ENCODE measurements at places on chromosomes 12 and 14. TPM values are rescaled to one million over a fixed set of nuclear protein-coding genes. Genes with fewer than 3 reads are reported as not detected.

The ADCY4 gene
- 18.1 TPM for total RNA-seq

GRCh38 chr14:104931771-104932675 lies 7.3 kb downstream of the PLD4 start:
- DNase-seq: no peak

DNA sequence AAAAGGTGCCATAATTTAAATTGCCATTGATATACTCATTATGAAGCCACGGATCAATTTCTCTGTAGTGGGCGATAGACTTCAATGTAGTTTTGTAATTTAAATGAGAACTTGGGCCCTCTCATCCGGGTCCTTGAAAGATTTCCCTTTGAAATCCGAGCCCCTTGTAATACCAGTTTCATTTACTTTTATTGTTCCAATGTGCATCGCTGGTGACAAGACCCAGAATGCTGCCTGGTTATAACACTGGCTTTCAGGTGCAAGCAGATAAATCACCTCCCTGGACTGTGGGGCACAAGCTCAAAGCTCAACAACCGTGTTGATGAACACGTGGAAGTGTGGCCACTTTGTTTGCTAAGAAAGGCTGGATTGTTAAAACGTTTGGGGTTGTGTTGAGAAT lies 68.9 kb upstream of the FZD10 start:
- DNase-seq: no peak

The BEST3 gene
- total RNA-seq: not detected

The ATN1 gene
- 16.4 TPM for total RNA-seq

DNA sequence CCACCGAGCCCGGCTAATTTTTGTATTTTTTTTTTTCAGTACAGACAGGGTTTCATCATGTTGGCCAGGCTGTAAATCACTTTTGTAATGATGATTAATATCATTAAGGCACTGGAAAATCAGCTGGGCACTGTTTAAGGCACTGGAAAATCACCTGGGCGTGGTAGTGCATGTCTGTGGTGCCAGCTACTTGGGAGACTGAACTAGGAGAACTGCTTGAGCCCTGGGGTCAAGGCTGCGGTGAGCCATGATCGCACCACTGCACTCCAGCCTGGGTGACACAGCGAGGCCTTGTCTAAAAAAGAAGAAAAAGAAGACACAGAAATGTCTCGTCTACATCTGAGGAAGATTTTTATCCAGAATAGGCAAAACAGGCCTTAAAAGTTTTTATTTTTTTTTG lies 12.7 kb downstream of the SLC11A2 start:
- no peak for DNase-seq

The GZMB gene
- total RNA-seq: not detected

GRCh38 chr14:99673305-99674063 lies 10.6 kb upstream of the CYP46A1 start:
- DNase-seq: no peak

DNA sequence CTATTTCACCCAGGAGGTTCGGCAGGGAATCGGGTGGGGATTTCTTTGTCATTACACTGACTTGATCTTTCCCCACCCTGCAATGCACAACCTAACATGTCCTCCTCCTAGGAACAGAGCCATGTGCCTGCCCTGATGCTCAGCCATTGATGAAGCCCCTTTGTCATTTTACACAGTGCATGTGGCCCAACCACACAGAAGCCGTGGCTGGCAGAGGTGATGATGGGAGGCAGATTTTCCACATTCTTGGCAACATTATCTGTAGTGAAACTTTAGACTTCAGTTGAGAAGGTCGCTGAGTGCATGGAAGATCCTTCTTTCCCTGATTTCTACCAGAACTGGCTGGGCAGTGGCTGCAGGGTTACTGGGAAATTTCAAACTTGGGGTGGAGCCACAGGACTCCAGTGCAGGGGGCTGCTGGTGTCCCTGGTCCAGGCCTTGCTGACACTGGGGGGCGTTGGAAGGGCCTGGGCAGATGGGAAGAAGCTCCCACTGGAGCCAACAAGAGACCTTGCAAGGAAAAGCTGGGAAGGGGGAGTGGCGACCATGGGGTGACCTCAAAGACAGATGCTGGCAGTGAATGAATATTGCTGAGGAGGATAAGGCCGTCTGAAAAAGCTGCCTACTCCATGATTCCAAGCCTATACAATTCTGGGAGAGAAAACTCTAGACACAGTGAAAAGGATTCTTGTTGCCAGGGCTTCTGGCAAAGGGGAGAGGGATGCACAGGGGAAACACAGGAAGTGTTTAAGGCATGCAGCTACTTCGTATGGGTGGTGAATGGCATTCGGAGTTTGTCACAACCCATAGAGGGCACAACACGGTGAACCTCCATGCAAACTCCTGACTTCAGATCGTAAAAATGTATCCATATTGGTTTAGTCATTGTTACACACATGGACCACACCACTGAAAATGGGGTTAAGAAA lies 41.8 kb upstream of the P2RX7 start:
- DNase-seq: no peak

The HOXC11 gene
- 2.9 TPM for total RNA-seq

DNA sequence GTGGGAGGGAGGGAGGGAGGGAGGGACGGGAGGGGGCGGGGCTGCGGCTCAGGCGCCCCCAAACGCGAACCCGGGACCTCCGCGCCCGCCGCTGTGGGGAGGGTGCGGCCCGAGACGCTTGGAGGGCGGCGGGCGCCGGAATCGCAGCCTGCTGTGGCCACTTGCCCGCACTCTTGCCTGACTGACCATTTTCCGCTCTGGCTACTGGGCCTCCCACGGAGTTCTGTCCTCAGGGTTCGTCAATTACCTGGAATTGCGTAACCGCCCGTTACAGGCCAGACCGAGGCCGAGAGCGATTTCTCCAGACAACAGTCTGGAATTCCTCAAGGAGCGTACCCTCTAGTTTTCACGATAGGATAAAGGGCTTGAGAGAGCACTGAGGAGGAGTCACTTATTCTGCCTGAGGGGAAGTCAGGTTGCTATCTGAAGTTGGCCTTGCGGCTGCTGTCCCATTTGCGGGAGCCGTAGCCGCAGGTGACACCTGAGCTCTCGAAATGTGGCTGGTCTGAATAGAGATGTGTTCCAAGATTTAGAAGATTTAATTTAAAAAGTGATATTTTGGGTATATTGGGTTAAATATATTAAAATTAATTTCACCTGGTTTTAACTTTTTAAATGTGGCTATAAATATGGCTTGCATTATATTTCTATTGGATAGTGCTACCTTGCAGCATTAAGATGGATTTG lies 446 bp upstream of the ZNF641 start:
- peak; percentile 91 for DNase-seq

GRCh38 chr14:68610251-68610793 lies 182.5 kb downstream of the ZFP36L1 start:
- no peak for DNase-seq

The LRTM2 gene
- not detected for total RNA-seq

- no peak for DNase-seq
These were observed 23.1 kb downstream of the AMN start for GRCh38 chr14:102945346-102946130.

GRCh38 chr12:91142221-91142631 lies 30.9 kb upstream of the LUM start:
- peak; percentile 94 for DNase-seq

The MYBPC1 gene
- total RNA-seq: not detected

- DNase-seq: peak; percentile 13
These were observed 606 bp downstream of the NXPH4 start for GRCh38 chr12:57216921-57217879.

DNA sequence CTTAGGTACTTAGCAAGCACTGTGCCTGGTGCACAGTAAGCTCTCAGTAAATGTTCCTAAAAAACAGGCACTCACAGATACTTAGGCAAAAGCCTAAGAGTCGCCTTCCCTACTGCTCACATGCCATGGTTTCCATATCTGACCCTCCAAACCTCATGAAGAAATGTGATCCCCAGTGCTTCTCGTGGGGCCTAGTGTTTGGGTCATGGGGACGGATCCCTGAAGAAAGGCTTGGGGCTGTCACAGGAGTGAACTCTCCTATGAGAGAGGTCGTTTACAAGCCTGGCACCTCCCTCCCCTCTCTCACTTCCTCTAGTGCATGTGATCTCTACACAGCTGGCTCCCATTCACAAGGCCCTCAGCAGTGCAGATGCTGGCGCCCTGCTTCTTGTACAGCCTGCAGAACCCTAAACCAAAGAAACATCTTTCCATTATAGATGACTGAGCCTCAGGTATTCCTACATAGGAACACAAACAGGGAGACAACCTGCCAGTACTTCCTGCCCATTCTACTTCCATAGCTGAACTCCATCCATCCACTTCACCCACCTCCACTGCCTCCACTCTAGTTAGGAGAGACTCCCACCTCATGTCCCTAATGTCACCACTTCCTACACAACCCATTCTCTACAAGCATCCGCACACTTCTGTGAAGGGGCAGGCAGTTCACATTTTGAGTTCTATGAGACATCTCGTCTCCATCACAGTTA lies 2.9 kb downstream of the SLC15A4 start:
- DNase-seq: peak; percentile 11

The PTPRR gene
- not detected for total RNA-seq

The PZP gene
- not detected for total RNA-seq

Measured in fibroblast of villous mesenchyme (primary cell).